ENCODE measurements at places on chromosomes 16 and 17. TPM values are rescaled to one million over a fixed set of nuclear protein-coding genes. Genes with fewer than 3 reads are reported as not detected.
A peak's percentile ranks its signal among the peaks of the same experiment; 100 is the strongest.

Gene ABCA10
- 10.5 TPM for total RNA-seq

Gene NEUROD2
- not detected for total RNA-seq

DNA sequence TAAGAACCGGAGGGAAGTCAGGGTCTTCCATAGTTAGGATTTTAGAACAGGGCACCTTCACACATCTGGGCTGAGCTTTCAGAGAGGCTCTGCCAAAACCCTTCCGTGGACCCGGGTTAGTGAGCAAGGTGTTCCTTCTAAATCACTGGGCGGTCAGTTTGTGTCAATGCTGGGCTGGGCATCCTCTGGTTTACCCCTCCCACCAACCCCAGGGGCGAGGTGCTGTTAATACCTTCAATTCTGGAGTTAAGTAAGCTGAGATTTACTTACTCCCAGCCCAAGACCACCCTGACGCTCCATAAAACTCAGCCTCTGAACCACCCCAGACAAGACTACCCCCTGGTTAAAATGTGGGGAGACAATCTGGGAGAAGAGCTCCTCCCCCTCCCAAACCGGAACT lies 1.0 kb downstream of the TMEM92 start:
- no peak for DNase-seq

Gene ITGAL
- 4.2 TPM for total RNA-seq

- DNase-seq, result no peak
These were observed 579.2 kb upstream of the PSMD7 start for GRCh38 chr16:73717266-73717974.

DNA sequence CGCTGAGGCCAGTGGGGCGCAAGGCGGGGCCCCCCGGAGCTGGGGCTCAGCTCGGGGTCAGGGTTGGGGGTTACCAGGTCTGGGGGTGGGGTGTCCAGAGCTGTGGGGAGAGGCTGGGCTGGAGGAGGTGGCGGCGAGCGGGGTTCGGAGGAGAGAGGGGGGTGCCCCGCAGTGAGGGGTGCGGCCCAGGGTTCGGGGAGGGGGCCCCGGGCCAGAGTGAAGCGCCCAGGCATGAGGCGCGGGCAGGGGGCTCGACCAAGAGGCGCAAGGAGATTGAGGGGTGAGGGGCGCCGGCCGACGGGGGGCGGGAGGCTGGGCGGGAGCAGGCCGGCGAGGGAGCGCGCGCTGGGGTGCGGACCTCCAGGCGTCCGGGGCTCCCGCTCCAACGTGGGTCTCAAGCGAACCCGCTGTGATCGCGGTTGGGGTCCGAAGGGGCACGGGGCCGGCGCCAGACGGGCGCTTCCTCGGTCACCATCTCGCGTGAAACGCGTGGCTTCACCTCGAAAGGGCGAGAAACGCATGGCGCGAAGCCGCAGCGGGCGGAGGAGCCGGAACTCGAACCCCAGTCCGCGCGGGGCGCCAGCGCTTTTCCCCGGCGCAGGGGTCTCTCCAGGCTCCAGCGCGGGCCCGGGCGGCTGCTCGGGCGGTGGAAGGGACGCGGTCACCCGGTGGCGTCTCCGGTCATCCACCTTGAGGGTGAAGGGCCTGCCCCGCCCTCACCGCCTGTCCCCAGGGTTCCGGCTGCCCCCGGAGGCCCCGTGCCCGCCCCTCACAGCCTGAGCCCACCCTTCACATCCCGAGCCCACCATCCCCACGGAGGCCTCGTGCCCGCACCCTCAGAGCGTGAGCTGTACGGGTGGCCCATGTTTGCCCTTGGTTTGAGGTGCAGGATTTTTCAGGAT lies 846 bp downstream of the CPNE7 start:
- no peak for DNase-seq

GRCh38 chr16:65537336-65537735 lies 415.5 kb upstream of the CDH11 start:
- no peak for DNase-seq

- no peak for DNase-seq
These were observed 17.2 kb downstream of the NTAN1 start for GRCh38 chr16:15038689-15039088.

DNA sequence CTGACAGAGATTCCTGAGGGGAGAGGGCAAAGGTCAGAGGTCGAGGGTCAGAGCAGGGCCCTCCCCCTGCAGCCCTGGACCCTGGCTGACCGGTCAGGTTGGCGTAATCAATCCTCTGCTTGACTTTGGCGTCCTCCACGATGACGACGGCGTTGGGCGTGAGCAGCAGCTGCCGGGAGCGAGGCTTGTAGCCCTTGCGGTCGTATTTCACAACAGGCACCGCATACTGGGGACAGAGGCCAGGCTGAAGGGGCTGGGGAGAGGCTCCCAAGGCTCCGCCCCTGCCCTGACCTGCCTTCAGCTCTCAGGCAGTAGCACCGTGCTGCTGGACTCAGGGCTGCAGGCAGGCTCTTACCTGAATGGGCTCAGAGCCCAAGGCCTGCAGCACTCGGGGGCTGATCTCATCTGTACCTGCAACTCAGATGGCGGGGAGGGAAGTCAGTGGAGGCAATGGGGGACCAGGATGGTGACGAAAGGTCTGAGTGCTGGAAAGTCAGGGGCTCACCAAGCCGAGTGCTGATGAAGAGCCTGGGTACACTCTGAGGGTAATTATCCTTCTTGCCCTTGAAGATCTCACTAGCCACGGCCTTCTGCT lies 12.0 kb upstream of the CRK start:
- no peak for DNase-seq

- no peak for DNase-seq
These were observed 1.6 kb upstream of the KRT14 start for GRCh38 chr17:41588126-41588810.

DNA sequence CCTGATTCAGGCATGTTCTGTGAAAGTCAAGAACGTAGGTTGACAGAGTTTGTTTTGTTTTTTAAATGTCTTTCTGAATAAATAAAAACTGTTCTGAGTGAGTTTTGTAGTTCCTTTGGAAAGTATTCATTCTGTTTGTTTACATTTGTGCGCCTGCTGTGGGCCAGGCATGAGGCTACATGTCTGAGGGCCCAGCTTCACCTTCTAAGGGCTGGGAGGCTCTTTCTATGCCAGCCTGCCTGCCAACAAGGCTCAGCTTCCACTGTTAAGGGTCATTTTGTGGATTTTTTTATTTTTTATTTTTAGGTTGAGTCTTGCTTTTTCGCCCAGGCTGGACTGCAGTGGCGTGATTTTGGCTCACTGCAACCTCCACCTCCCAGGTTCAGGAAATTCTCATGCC lies 6.1 kb downstream of the WWOX start:
- DNase-seq, result peak; percentile 81

DNA sequence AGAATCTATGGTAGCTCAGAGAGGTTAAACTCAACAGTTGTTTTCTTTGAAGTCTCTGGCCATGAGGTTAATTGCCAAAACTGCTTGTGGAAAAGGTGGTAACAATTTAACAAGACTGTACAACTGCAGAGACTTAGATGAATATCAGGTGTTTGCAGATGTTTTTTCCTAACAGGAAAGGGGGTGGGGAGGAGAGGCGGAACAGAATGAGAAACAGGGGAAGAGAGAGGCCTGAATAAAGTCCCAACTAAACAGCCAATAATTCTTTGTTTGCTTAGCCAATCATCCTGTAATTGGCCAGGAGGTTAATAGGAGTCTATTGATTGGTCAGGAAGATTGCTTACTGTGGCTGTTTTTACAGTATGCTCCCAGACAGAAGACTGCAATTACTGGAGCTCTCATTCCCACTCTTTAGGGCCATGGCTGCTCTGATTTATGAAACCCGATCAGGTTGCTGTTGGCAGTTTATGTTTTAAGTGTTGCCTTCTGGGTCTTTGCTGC lies 249.7 kb upstream of the TBX2 start:
- no peak for DNase-seq

- peak; percentile 27 for DNase-seq
These were observed 21.6 kb downstream of the PLA2G10 start for GRCh38 chr16:14672403-14672971.

- no peak for DNase-seq
These were observed 22.1 kb upstream of the SPNS2 start for GRCh38 chr17:4476511-4477070.

DNA sequence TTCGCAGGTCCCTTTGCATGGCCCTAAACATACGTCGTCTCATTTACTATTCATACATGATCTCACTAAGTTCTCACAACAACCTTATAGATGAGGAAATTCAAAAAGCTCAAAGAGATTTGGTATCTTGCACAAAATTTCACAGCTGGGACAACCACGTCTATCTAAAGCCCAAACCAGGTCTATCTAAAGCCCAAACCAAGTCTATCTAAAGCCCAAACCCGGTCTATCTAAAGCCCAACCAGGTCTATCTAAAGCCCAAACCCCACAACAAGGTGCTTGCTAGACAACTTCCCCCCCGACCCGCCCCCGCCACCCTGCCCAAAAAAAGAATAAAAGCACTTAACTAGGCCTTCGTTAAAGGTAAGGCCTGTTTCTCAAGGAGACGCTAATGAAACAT lies 174.9 kb downstream of the VPS53 start:
- no peak for DNase-seq

DNA sequence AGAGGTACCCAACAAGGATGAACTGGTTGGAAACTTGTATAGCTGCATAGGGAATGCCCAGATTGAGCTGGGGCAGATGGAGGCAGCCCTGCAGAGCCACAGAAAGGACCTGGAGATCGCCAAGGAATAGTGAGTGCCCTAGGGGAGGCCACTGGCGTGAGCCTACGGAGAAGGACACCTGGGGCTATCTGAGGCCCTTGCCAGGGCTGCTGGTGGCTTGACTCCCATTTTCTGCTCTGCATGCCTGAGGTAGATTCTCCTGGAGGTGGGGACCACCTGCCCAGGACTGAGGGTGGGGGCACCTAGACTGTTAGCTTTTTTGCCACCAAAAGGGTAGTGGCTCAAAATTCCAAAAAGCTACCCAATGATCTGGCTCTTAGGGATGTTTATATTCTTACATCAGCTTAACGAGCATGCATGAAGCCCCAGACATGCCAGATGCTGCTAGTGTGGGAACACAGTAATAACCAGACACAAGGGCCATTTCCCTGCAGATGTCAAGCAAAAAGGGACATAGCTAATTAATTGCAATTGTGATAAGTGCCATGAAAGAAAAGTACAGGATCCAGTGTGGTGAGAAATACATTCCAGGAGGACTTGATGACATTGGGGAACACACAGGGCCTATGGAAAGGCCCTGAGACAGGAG lies 8.8 kb downstream of the ODAD4 start:
- no peak for DNase-seq

DNA sequence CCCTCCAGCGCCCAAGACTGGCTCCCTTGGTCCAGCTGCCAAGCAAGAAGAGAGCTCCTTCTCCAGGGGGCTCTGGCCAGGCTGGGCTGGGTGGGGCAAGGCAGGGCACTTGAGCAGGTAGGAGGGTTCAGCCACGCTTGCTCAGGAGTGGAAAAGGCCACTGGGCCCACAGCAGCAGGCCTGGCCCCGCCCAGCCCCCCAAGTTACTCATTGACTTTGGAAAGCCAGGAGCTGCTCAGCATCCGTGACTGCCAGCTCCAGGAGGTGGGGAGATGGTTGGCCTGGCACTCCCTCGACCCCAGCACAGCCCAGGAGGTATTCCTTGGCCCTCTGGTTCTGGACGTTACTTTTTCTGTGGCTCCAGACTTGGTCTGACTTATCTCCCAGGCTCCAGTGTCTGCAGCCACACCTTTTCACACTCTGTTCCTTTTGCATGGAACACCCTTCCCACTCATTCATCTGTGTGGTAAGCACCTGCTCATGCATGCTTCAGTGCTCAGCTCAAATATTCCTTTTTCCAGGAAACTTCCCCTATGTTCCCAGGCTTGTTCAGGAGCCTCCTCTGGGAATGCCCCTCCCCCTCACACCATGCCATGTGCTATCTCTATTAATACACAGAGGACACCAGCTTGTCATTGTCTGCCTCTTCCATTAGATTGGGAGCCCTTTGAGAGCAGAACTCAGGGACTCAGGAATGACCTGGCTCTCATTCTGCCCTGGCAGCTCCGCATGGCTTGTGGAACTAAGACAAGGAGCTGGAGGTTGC lies at the start of gene CDH16:
Gene CDH16, minus strand, starts transcription at position 83 of the 766 bp plus-strand sequence. CDS start 820 bp downstream, outside the sequence.
- DNase-seq, result peak; percentile 98

DNA sequence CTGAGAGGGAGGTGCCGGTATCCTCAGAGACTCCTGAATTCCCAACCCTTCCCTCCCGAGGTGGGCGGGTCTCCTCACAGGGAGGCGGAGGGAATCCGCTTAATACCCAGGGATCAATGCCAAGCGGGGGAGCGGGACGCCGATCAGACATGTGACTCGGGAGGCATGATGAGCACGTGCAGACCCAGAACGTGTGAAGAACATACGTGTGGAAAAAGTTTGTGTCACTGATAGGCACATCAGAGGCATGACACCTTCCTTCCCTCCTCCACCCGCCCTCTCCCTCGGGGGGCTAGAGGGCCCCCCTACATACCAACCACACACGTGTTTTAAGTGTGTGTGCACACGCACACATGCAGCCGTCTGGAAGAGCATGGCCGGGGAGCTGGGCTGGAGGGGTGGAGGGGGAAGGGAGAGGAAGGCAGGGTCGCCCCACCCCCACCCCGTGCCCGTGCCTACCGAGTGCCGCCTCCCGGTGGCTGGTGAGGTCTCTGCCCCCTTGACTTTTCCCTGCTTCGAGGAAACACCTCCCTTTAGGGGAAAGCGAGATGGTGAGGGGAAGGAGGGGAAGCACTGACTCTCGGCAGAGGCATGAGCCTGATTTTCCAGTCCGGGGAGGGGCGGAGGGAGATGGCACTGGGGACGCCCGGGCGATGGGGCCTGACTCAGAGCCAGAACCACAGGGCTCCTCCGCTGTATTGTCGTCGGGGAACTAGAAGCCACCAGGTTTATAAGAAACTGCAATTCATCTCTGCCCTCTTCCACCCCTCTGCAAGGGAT lies 12.1 kb upstream of the TBX21 start:
- no peak for DNase-seq

GRCh38 chr17:62707425-62707739 lies 79.9 kb downstream of the MRC2 start:
- DNase-seq, result no peak

Gene SCO1
- 34.4 TPM for total RNA-seq

- DNase-seq, result no peak
These were observed 2.0 kb downstream of the SLC13A5 start for GRCh38 chr17:6711081-6711674.

Gene IQCK
- total RNA-seq, result 103 TPM

DNA sequence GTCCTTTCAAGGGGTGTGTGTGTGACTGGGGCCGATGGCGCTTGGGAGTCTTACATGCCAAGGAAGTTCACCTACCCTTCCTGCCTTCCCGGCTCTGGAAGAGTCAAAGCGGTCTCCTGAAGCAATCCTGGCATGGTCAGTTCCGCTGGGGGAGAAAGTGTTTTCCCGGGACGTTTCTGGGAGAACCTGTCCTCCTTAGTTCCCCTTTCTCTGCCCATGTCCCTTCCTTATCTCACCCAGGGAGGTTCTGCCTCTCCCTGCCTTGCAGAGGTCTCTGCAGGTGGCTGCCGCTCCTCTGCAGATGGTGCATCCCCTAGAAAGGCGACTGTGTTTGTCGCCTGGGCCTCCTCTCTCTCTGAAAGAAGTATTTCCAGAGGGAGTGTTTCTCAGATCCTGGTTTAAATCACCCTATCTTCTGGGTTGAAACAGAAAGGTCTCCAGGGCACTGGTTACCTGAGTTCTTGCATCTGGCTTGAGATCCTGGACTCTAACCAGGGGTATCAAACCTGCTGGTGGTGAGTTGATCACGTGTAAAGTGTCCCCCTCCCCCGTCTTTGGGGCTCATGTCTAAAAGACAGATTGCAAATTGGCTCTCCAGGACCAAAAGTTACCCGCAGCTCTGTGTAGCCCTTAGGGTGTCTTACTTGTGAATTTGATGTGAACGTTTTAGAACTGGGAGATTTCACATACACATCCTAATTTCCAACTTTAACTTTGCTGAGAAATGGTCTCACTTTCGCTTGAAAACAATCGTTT lies 1.9 kb downstream of the PRKCB start:
- no peak for DNase-seq

Gene CD300LG
- total RNA-seq, result 1.9 TPM

Gene PKMYT1
- not detected for total RNA-seq
